GM23338 (cell line): ENCODE measurements at places on chromosomes 7 and 10. TPM values are rescaled to one million over a fixed set of nuclear protein-coding genes. Genes with fewer than 3 reads are reported as not detected.

DNA sequence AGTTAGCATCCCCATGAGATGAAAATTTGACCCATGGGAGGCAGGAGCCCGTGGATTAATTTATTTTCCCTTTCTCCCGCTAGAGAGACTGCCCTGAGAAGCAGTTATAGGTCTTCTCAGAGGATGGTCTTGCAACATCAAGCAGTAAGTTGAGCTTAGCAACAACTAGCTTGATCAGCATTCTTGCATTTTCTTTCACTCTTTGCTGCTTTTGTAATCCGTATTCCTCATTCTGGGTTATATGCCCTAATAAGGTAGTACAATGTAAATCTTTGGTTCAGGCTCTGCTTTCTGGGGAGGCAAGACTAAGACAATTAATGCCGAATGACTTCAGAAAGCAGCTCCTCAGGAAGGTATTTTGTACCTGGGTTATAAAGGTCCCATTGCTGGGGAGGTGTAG lies 146.8 kb downstream of the FZD1 start:
- H3K36me3 ChIP-seq = no peaks in the 10 kb centered on the region
- H3K4me1 ChIP-seq = no peaks in the 10 kb centered on the region
- H3K4me3 ChIP-seq = no peak overlapping the region
- H3K27me3 ChIP-seq = no peaks in the 10 kb centered on the region
- peak; percentile 48 for DNase-seq
- no peak overlapping the region for H3K27ac ChIP-seq

GRCh38 chr7:29806995-29807841 lies 910 bp downstream of the WIPF3 start:
- H3K27me3 ChIP-seq = peaks cover 38% of the 10 kb centered on the region
- no peak overlapping the region for H3K27ac ChIP-seq
- H3K36me3 ChIP-seq = no peaks in the 10 kb centered on the region
- DNase-seq = peak; percentile 75

GRCh38 chr10:21369697-21370096 lies 155.8 kb downstream of the SKIDA1 start:
- DNase-seq = no peak
- peaks cover 4% of the 10 kb centered on the region for H3K4me1 ChIP-seq
- no peaks in the 10 kb centered on the region for H3K27me3 ChIP-seq
- H3K27ac ChIP-seq = peak overlapping the region; percentile 68; the same call in 1 of the 2 replicates
- no peaks in the 10 kb centered on the region for H3K36me3 ChIP-seq

- no peaks in the 10 kb centered on the region for H3K27me3 ChIP-seq
- no peaks in the 10 kb centered on the region for H3K36me3 ChIP-seq
- DNase-seq = no peak
- peaks cover 27% of the 10 kb centered on the region for H3K4me1 ChIP-seq
- no peak overlapping the region for H3K27ac ChIP-seq
These were observed 12.0 kb upstream of the GLCCI1 start for GRCh38 chr7:7956531-7957128.

DNA sequence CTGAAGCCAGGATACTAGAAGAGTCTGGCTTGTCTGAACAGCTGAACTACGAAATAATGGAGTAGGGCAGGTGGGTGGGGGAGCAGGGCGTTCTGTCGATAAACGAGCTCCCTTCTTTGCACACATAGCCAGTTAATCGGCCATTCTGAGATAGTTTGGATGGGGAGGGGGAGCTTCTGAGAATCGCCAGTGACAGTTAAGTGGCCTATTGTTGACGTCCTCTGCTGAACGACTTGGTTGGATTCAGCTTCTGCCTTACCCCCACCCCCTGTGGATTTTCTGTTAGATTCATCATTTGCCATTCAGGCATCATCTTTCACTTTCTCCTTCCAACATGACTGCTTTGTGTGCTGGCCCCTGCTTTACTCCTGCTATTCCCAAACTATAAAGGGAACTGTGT lies 520 bp downstream of the CPA5 start:
- no peaks in the 10 kb centered on the region for H3K36me3 ChIP-seq
- DNase-seq = peak; percentile 34
- H3K4me3 ChIP-seq = 0 out of 2 replicates have a peak overlapping the region, but pooled peaks have one; percentile 17
- H3K4me1 ChIP-seq = peaks cover 15% of the 10 kb centered on the region

The SYT15B gene
- 0.08 and 0.24 TPM in 2 replicates for total RNA-seq

- no peak overlapping the region for H3K4me3 ChIP-seq
- no peaks in the 10 kb centered on the region for H3K36me3 ChIP-seq
- H3K27me3 ChIP-seq = peaks cover 13% of the 10 kb centered on the region
- no peak overlapping the region for H3K27ac ChIP-seq
- DNase-seq = no peak
- H3K4me1 ChIP-seq = peaks cover 38% of the 10 kb centered on the region
These were observed 2.0 kb downstream of the STAMBPL1 start for GRCh38 chr10:88881922-88882645.

DNA sequence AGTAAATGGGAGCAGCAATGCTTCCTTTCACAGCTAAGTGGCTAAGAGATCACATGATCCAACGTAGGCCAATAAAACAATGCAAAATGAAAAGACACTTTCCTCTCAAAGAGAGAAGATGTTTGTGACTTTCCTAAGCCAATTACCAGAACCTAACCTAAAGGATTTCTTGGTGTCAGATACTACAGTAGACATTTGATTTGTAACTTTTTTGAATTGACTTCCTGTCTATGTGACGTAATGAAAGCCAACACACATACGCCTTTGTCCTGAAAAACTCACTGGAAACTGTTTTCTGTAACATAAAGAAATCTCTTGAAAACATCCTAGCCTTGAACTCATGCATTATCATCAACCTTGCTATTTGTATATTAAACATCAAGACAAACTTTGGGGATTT lies 417.1 kb downstream of the GPAM start:
- no peaks in the 10 kb centered on the region for H3K36me3 ChIP-seq
- H3K4me1 ChIP-seq = peaks cover 20% of the 10 kb centered on the region
- DNase-seq = no peak
- H3K27ac ChIP-seq = no peak overlapping the region
- no peaks in the 10 kb centered on the region for H3K27me3 ChIP-seq

The ZNF775 gene
- 35.2 and 38.2 TPM in 2 replicates for total RNA-seq

The HHEX gene
- 0.39 and 0.59 TPM in 2 replicates for total RNA-seq

- no peak for DNase-seq
- no peaks in the 10 kb centered on the region for H3K27me3 ChIP-seq
- no peaks in the 10 kb centered on the region for H3K36me3 ChIP-seq
- no peak overlapping the region for H3K4me3 ChIP-seq
These were observed 63.2 kb downstream of the CCDC3 start for GRCh38 chr10:12938271-12938670.

GRCh38 chr7:36762394-36762793 lies 38.1 kb upstream of the AOAH start:
- H3K4me3 ChIP-seq = 0 out of 2 replicates have a peak overlapping the region, but pooled peaks have one; percentile 13
- H3K27me3 ChIP-seq = no peaks in the 10 kb centered on the region
- H3K36me3 ChIP-seq = no peaks in the 10 kb centered on the region
- peak; percentile 33 for DNase-seq
- H3K27ac ChIP-seq = peak overlapping the region; percentile 53; the same call in 1 of the 2 replicates

DNA sequence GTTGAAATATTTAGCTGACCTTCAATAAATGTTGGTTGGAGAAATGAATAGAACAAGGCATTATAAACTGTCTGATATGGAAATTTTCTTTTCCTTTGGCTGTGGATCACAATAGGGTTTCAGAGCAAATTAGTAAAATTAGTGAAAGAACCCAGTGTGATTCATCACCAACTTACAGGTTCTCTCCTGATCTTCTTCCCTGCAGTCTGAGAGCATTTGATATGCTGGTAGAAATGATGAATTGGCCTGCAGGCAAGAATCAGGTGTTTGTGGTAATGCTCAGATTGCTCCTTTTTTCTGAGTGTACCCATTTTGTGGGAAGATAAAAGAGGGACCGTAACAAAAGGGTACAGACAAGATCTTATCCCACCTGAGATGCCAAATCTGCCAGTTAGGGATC lies 51.9 kb downstream of the BTAF1 start:
- H3K27me3 ChIP-seq = no peaks in the 10 kb centered on the region
- no peak overlapping the region for H3K4me3 ChIP-seq
- DNase-seq = no peak
- no peaks in the 10 kb centered on the region for H3K36me3 ChIP-seq

The CFAP43 gene
- 0.24 and 0.47 TPM in 2 replicates for total RNA-seq

- H3K27me3 ChIP-seq = peaks cover 23% of the 10 kb centered on the region
- H3K4me3 ChIP-seq = peak overlapping the region; percentile 94
- DNase-seq = no peak
- no peak overlapping the region for H3K27ac ChIP-seq
These were observed 1.7 kb upstream of the PFKP start for GRCh38 chr10:3065622-3066021.

DNA sequence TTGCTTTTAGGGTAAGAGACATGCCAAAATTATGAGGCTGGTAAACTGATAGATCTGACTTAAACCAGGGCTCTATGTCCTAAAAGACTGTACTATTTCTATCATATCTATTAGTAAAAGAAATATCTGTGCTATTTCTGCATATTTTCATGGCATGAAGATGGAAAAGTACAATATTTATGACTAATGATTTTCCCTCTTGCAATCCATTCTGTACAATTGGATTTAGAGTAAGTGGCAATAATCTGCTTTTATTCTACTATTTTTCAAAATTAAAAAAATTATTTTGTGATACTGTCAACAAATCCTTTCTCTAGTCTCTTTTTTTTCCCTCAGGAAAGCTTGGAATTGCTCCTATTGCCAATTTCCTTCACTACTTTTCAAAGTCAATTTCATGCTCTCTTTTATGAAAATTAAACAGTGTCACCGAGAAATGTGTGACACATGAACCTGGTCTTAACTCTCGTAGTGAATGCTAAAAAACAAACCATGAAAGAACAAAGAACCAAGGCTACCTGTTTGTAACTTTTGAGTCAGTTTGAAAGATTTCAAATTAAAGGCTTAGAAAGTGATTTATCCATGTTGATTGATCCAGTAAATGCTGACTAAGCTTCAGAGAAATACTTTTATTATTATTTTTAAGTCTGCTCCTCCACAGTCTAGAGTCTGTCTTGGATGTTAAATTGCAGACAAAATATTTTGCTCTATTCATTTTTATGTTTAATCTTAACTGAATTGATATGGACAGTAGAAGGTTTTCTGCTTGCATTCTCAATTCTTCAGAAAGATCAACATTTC lies 262.7 kb upstream of the CHRM2 start:
- H3K4me1 ChIP-seq = no peaks in the 10 kb centered on the region
- no peaks in the 10 kb centered on the region for H3K27me3 ChIP-seq
- no peak overlapping the region for H3K27ac ChIP-seq
- DNase-seq = no peak

- no peaks in the 10 kb centered on the region for H3K4me1 ChIP-seq
- H3K4me3 ChIP-seq = no peak overlapping the region
- no peaks in the 10 kb centered on the region for H3K27me3 ChIP-seq
- no peak overlapping the region for H3K27ac ChIP-seq
These were observed 54.9 kb upstream of the ZMIZ2 start for GRCh38 chr7:44693641-44694313.

GRCh38 chr10:114658175-114658574 lies at the start of gene ABLIM1:
Gene ABLIM1, minus strand, starts transcription at chr10:114658275. Its CDS starts 75 bp downstream, at chr10:114658200.
- H3K4me3 ChIP-seq = no peak within 1 kb of the TSS
- H3K27me3 ChIP-seq = no peaks in the 10 kb centered on the region
- H3K36me3 ChIP-seq = no peaks in the 10 kb centered on the region

The MDH2 gene
- total RNA-seq = 126 and 150 TPM in 2 replicates

DNA sequence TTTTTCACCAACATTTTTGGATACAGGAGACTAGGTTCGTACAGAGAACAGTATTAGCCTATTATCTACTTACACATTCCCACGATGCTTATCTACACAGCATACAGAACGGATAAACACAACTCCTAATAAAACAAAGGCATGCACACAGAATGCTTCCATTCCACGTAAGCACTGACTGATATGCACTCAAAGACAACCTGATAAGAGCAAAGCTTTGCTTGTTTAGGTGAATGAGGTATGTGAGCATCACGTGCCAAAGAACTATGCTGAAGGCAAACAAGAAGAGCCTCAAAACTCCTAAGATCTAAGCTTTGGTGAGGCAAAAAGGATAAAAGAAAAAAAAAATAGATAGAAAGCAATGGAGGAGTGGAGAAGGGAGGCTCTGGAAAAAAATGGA lies 413.5 kb upstream of the LRRN3 start:
- no peaks in the 10 kb centered on the region for H3K4me1 ChIP-seq
- H3K27ac ChIP-seq = no peak overlapping the region
- H3K36me3 ChIP-seq = no peaks in the 10 kb centered on the region; the same call in 1 of the 2 replicates
- no peak for DNase-seq
- H3K27me3 ChIP-seq = no peaks in the 10 kb centered on the region

The MYOZ1 gene
- total RNA-seq = 2.4 and 3.2 TPM in 2 replicates

The TMEM225B gene
- total RNA-seq = not detected in 2 replicates

The AGR3 gene
- not detected in 2 replicates for total RNA-seq

The PRF1 gene
- total RNA-seq = not detected in 2 replicates

DNA sequence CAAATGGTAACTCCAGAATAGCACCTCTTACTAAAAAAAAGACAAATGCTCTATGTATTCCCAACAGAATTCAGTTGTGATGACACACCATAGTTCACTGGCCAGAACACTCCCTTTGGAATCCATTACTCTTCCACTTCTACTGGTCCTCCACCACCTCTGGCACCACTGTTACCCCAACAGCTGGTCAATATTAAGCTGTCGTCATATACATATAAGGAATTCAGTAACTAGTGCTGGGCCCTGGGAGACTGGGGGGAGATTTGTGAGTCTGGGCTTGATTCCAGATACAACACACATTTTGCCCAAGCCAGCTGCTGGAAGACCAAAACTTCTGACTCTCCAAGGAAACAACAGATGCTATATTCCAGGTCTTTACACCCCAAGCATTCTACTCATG lies 26.0 kb upstream of the ITGA8 start:
- no peak overlapping the region for H3K27ac ChIP-seq
- H3K4me1 ChIP-seq = no peaks in the 10 kb centered on the region; the same call in 1 of the 2 replicates
- no peaks in the 10 kb centered on the region for H3K36me3 ChIP-seq

DNA sequence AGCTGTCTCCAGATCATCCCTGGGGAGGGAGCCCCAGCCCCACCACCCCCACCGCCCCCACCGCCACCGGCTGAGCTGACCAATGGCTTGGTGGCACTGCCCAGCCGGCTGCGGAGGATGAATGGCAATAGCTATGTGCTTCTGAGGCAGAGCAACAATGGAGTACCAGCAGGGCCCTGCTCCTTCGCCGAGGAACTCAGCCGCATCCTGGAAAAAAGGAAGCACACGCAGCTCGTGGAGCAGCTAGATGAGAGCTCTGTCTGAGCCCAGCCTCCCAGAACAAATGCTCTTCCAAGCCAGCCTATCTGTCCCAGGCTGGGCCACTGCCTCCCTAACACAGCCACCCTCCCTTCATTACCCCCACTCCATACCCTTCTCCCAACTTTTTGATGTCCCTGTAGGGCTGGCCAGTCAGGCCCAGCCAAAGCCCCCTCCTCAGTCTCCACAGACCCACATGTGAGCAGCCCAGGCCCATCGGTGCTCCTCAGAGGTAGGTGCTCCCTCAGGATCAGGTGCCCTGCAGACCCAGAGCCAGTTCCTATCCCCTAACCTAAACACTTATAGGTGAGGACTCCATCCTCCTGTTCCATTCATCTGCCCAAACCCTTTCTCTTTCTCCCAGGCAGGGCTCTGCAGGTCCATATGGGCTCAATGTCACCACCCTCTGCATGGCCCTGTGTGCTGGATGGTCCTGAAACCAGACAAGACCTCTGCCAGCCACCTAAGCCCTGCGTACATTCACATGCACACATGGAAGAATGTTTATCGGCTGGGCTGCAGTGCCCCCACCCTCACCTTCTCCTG lies 3.2 kb downstream of the MRPL43 start:
- H3K36me3 ChIP-seq = no peaks in the 10 kb centered on the region
- H3K4me3 ChIP-seq = no peak overlapping the region

The COMTD1 gene
- 39.6 and 40.0 TPM in 2 replicates for total RNA-seq
